ENCODE measurements at places on chromosomes 2 and 18. TPM values are rescaled to one million over a fixed set of nuclear protein-coding genes. Genes with fewer than 3 reads are reported as not detected.

DNA sequence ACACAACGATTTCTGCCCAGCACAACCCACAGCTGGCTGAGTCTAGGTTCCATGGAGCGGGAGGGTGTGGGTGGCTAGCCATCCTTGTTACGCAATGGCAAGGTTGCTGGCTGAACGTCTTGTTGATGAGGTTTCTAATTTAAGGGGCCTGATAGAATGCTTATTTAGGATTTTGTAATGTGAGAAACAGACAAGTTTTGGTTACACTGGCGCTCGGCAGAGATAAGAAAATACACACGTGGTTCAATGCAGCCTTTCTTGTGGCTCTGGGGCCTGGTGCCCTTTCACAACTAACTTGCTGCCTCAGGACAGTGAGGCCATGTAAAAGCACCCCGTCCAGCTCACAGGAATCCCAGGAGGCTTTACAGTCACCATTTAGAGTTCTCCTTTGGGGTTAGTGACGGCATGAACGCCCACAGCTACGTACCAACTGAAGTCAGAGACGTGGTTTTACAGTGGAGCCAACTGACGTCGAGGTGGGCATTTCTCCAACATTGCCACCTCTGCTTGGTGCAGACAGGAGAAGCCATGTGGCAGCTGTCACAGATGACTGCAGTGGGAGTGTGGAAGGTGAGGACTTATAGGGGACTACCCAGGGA is 29.7 kb upstream of the PIEZO2 start:
- H3K4me1 ChIP-seq = no peaks in the 10 kb centered on the region
- no peak overlapping the region for H3K4me3 ChIP-seq
- H3K36me3 ChIP-seq = no peaks in the 10 kb centered on the region
- no peak for DNase-seq
- H3K27ac ChIP-seq = no peak overlapping the region

DNA sequence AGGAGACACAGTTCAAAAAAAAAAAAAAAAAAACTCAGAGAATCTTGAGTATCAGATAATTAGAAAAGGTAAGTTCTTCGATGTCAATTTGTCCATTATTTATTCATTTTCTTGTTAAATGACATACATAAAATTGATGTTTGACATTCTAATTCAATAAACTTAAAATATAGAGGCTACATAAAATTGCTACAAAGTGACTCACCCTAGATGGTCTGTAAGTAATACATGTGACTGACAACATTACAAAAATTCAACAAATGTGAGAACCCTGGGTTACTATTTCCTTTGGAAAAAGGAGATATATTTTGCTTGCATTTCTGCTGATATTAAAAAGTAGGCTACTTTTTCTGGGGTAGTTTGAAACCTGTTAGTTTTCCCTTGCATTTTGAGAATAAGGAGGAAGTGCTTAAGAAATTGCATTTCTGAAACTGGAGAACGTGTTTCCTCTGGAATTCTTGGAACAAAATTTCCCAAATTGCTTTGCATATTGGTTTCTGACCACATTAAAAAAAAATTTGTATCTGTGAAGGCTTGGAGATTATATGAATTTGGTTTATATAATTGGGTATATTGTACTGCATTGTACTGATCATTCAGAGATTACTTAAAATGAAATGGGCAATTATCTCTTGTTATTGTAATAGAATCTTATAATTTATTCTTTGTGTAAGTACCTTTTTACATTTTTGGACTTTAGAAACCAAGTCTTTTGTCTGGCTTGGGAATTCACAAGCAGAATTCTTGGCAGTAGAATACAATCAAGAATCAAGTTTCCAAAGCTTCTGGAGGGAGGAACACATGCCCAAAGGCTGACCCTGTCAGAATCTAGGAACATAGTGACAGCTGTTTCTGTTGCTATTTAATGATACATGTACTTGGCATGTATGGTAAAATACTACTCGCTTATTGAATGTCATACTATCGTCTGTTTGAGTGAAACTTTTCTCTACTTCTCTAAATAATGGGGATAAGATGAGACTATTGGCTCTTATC is 106.1 kb downstream of the DSEL start:
- no peak overlapping the region for H3K4me3 ChIP-seq
- H3K4me1 ChIP-seq = no peaks in the 10 kb centered on the region
- no peak for DNase-seq
- H3K36me3 ChIP-seq = no peaks in the 10 kb centered on the region
- no peak overlapping the region for H3K27ac ChIP-seq

The ALPI gene
- total RNA-seq = not detected

DNA sequence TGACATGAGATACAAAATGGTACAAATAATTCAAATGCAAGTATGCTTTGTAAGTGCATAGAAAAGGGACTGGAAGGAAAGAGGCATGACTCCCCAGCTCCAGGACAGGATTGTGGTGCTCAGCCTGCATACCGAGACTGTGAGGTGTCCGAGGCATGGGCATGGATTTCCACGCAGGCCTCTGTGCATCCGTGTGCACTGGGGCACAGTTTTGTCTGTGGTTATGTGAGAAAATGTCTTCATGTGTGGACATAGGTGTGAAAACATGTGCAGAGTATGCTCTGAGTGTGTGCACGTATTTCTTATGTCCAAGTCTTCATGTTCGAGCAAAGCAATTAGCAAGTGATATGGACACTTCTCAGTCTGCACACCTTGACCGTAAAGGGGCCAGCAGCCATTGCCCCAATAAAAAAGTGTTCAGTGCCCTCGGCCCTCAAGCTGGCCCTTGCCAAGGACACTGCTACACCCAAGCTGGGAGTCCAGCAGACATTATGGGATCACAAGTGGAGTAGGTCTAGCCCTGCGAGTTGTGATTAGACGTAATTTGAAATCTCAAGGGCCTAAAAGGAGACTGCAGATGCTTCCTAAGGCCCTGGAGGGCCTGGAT is 120.7 kb downstream of the CYP26B1 start:
- H3K27me3 ChIP-seq = no peaks in the 10 kb centered on the region
- H3K4me1 ChIP-seq = no peaks in the 10 kb centered on the region
- no peak overlapping the region for H3K4me3 ChIP-seq
- no peak for DNase-seq

GRCh38 chr2:162768656-162769055 is 69.9 kb downstream of the KCNH7 start:
- H3K27ac ChIP-seq = no peak overlapping the region
